ENCODE measurements at places on chromosomes 6 and 20.

- no peak for DNase-seq
These were observed 90.7 kb downstream of the KHDC1L start for GRCh38 chr6:73134588-73134987.

GRCh38 chr6:143802833-143803565, 40.1 kb upstream of the LTV1 start:
- no peak for DNase-seq

DNA sequence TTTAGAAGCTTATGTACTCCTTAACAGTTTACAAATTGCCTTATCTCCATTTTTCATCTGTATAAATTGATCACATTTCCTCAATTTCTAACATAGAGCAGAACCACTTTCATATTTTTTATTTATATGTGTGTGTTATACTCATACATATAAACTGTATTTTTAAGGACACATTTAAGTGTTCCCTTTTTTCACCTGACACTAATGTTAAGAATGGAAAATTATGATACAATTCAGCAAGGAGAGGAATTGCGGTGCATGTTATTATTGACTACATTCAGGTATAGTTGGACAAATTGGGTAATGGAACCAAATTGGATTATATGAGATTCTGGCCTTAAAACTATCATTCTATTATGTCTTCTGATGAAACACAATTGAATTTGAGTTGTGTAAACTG, 479.1 kb upstream of the FLRT3 start:
- DNase-seq = no peak

DNA sequence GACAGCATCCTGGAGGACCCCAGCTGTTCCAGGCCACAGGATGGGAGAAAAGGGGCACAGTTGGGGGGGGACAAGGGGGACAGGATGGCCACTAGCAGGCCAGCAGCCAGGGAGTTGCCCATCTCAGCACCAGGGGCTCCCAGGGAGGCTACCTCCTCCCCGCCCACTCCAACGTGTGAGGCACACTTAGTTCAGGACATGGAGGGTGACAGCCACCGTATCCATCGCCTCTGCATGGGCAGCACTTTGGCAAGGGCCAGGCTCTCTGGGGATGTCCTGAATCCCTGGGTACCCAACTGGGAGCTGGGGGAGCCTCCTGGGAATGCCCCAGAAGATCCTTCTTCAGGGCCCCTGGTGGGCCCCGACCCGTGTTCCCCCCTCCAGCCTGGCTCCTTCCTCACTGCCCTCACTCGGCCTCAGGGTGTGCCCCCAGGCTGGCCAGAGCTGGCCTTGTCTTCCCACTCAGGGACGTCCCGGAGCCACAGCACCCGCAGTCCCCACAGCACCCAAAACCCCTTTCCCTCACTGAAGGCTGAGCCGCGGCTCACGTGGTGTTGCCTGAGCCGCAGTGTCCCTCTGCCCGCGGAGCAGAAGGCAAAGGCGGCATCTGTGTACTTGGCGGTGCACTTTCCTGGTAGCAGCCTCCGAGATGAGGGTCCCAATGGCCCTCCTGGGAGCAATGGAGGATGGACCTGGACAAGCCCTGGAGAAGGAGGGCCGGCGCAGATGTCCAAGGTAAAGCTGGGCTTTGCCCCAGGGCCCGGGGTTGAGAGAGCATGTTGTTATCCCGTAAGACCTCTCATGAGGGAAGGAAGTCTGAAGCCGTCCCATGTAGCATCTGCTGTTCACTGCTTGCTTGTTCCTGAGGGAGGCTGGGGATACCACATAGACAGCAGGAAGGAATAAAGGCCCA, 30.7 kb downstream of the ZNF831 start:
- DNase-seq = no peak

DNA sequence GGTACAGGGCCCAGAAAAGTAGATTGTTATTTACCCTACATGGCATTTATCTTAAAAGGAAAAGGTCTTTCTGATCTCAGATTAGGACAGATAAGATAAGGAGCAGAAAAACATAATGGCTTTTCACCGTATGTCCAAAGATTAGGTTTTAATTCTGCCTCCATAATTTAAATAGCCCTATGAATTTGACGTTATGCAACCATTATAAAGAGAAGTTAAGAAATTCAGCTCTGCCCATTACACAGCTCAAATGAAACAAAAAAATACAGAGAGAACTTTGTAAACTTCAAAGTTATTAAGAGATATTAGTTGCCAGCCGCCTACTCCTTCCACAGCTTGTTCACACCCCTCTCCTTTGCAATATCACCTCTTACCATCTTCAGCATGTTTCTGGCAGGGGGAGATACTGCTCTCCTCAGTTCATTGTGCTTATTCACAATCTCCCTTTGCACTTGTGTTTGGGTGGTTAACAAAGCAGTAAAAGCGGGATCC, 8.1 kb downstream of the CRISP3 start:
- DNase-seq = no peak
